ENCODE measurements at places on chromosomes 4 and X.

GRCh38 chr4:8541981-8542715, 38.0 kb upstream of the GPR78 start:
- ATAC-seq = no peak

- ATAC-seq = peak; percentile 51
Measured at GRCh38 chr4:172892300-172892699, 276.3 kb upstream of the GALNT7 start.

- peak; percentile 88 for ATAC-seq
Measured at GRCh38 chr4:113355550-113356371, 306.3 kb downstream of the ANK2 start.

DNA sequence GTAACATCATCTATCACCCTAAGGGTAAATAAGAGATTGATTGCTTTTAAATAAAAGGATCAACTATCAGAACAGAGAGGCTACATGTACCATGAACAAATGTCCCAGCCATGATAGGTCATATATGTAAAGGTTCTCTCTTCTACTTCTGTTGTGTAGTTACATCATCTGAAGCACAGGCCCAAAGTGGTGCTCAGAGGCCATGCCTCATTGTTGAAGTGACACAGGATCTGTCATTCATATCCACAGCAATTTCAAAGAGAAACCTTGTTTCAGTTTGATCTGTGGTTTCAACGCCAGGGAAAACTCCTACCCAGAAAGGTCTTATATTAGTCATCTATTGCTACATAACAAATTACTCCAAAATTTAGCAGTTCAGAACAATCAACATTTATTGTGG, 269.2 kb upstream of the MAOA start:
- ATAC-seq = no peak

DNA sequence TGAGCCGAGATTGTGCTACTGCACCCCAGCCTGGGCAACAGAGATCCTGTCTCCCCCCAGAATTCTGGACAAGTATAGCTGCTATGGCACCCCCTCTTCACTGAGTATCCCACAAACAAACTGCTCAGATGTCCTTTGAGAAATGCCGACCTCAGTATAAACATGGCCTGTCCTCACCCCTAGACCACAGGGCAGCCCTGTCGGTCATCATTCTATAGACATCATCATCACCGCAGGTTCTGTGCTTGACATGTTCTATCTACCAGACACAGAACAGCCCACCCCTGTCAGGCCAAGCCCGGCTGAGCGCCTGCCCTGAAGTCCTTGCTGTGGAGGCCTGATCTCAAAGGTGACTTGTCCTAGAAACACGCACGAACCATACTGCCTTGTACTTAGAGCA, 232.9 kb downstream of the DHRSX start:
- no peak for ATAC-seq

GRCh38 chr4:186058253-186058979, 10.5 kb upstream of the TLR3 start:
- no peak for ATAC-seq

GRCh38 chrX:427812-428725, 41.4 kb upstream of the PPP2R3B start:
- no peak for ATAC-seq

- ATAC-seq = no peak
Measured at GRCh38 chrX:30008031-30008430, 207.3 kb upstream of the MAGEB2 start.

DNA sequence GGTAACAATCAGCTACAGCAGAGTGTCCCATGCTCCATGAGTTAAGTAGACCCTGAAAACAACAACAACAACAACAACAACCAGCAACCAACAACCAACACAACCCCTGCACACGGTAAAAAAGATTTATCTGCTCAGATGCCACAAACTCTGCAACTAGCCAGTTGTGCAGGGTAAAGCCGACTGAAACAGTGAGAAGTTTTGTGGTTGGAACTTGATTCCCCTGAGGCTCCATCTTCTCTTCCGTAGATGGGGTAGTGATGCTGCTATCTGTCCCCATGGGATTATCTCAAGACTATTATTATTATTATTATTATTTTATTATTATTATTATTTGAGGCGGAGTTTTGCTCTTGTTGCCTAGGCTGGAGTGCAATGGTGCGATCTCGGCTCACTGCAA, 50.6 kb upstream of the RAPGEF2 start:
- no peak for ATAC-seq

- no peak for ATAC-seq
Measured at GRCh38 chr4:44806071-44806470, 79.7 kb upstream of the GNPDA2 start.

Measured in esophagus mucosa (tissue), 1 donor.